Activated T-cell treated with anti-CD3 and anti-CD28 coated beads, Interleukin-2, amount 50 U/mL, for 1 hour (primary cell): ENCODE measurements at places on chromosomes 1 and 21.

GRCh38 chr1:7288992-7289391 lies 482.1 kb upstream of the VAMP3 start:
- no peak for DNase-seq

DNA sequence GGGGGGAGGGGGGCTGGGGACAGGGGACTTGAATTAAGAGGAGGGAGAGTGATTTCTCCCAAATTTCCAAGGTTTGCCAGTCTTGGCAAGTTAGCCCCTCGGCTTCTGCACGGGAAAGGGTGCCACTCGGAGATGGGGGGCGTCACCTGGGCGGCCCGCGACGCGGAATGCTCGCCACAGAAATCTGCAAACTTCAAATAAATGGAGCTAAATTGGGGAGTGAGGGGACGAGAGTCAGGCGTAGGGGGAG lies 885 bp upstream of the SSBP3 start:
- peak; percentile 62 for DNase-seq

DNA sequence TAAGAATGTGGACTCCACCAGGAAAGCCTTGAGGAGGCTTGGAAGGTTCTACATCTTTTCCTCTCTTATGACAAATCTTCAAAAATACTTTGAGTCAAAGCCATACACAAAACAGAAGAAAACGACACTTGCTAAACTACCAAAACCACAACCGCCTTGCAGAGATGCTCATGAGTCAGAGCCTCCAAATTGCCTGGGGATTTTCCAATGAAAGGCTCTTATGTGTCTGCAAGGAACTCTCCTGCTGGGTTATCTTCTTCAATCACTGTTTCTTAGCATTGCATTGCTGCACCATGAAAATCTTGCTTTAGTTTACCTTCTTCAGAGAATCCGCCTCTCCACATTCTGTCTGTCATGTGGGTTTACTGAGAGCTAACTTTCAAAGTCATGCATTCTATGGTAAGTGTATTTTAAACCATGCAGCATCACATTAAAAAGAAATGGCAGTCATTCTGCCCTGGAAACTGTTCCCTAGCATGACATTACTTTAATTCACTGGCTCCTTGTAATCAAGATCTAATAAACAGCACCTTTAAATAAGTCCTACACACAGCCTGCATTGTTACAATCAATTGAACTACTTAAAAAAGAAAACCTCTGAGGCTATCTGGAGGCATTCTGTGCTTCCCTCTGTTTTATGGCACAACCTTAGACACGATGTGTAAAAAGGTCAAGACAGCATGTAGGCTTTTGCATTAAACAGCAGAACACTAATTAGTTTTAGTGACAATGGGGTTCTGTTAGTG lies 210.0 kb upstream of the FOXD3 start:
- DNase-seq = no peak

DNA sequence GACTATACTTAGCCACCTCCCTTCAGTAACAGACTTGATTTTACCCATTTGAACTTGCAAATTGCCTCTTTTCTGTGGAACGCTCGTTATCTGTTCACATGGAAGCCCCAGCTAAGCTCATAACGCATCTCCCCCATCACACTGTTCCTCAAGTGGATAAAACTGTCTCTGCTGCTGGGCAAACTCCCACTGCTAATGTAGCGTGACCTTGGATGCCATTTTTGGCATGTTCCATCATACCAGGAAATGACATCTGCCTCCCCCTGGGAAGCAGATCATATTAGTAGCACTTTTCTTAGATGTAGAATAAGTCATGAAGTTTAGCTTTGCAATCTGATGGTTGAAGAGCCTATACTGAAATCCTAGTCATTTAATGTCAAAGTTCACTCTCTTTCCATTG lies 528.7 kb upstream of the PLXNA2 start:
- no peak for DNase-seq

DNA sequence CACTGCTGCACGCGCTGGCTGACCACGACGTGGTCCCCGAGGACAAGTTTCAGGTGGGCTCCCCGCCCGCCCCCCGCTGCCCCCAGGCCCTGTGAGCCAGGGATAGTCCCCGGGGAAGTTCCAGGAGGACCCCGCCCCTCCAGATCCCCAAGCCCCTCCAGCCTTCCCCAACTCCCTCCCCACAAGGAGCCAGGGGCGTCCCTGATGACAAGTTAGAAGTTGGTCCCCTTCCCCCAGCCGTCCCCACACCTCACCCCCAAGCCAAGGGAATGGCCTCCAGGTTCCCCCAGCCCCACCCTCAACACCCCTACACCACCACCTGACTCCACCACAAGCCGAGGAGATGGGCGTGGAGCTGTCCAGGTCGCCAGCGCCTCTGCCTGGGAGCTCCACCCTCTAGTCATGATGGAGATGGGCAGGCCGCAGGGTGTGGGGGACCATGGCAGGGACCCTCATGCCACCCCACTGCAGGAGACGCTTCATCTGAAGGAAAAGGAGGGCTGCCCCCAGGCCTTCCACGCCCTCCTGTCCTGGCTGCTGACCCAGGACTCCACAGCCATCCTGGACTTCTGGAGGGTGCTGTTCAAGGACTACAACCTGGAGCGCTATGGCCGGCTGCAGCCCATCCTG lies 525 bp downstream of the AIRE start:
- no peak for DNase-seq

- DNase-seq = no peak
Measured at GRCh38 chr1:150876119-150876454, 312 bp downstream of the ARNT start.

DNA sequence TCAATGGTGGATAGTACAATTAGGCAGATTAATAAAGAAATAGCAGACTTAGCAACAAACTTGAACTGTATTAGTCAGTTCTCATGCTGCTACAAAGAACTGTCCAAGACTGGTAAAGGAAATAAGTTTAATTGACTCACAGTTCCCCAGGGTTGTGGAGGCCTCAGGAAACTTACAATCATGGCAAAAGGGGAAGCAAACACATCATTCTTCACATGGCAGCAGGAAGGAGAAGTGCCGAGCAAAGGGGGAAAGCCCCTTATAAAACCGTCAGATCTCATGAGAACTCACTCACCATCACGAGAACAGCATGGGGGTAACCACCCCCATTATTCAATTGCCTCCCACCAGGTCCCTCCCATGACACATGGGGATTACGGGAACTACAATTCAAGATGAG lies 27.1 kb upstream of the PDE4B start:
- DNase-seq = no peak

DNA sequence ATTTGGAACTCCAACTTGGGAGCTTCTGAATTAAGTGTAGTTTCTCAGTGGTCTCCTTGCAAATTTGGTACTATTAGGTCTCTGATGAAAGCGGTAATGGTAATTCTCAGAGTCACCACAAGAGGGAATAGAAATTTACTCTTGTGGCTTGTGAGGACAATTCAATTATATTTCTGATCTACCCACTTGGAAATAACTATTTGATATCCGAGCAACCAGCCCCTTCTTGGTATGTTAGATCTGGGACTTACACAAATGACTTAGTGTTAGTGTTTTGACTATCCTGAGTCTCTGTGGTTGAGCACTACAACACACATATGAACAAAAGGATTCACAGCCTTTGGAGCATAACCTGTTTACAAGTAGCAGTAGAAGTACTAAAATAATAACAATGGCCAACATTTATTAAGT lies 68.1 kb downstream of the RPS6KA1 start:
- DNase-seq = no peak

DNA sequence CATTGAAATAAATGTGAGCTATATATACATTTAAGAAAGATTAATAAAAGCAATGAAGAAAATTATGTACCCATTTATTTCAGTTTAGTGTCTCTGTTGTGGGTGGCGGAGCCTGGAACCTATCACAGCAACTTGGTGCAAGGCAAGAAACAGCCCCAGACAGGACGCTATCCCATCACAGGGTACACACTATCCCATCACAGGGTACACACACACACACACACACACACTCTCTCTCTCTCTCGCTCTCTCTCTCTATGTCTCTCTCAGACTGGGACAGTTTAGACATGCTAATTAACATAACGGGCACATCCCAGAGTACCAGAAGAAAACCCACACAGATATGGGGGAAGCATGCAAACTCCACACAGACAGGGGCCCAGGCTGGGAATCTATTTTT lies 6.5 kb upstream of the IL6R start:
- DNase-seq = no peak

DNA sequence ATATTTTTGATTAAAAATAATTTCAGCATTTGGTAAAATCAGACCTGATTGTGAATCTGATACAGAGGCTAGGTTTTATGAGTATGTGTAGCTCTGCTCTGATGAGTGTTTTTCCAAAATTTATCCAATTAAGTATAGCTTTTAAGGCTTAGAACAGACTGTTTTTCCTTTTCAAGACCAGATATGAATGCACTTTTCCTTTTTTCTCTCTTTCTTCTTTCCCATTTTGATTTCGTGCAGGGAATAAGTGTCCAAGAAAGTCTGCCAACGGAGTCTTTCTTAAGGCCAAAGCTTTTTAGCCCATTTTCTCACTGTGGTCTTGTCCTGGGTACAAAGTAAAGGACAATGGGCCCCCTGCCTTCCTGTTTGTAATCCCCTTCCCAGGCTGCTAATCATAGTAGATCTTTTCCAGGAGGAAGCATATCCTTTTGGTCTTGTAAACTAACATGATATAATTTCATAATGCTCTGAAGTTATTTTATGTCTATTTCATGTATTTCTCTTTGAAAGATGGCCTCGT lies 2.9 kb downstream of the KIF1B start:
- DNase-seq = no peak

DNA sequence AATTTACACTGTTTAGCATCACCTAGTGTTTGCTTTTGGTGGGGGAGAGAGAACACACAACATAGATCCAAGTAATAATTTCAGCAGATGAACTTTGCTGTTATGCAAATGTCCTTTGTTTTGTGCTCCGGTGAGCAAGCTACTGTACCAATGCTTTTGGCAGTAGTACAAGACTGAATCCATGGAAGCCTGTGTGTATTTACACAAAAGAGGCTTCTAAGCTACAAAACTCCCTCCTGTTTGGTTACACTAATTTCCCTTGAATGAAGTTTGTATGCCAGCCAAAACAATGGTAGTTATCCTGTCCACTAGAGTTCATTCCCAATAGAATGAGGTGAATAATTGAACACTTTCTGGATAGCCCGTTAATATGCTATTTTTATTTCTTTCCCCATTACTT lies 320.5 kb downstream of the KCTD3 start:
- DNase-seq = no peak

DNA sequence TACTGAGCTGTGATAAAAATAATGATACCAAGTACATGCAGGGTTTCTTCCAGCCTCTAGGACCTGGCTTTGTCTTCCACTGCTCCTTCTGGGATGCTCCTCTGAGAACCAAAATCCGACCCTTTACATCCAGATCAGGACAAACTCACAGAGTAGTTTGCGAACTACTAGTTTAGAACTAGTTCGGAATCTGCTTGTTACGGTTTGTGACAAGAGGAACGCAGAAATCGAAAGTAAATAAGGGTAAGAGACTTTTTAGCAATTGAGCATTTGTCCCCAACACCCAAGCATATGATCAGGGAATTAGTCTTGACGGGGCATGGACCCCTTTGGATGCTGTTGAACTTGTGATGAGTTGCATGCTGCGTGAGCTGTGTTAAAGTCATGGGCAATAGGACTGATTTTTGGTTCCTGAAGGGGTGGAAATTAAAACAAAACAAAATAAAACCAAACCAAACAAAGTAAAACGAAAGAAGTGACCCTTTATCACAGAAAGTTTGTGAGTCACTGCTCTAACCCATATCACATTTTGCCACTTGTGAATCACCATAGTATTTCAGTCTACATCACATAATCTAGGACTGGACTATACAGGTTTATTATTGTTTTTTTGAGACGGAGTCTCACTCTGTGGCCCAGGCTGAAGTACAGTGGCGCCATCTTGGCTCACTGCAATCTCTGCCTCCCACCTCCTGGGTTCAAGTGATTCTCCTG lies 35.7 kb upstream of the ERRFI1 start:
- DNase-seq = no peak
